Activated CD4-positive, alpha-beta T cell treated with anti-CD3 and anti-CD28 coated beads, Interleukin-2, Interleukin-6, amounts not matched to agents 100 ng/mL and 50 ng/mL, durations not matched to agents 16 hours and 8 hours (primary cell): ENCODE measurements at places on chromosomes 3 and 15.

DNA sequence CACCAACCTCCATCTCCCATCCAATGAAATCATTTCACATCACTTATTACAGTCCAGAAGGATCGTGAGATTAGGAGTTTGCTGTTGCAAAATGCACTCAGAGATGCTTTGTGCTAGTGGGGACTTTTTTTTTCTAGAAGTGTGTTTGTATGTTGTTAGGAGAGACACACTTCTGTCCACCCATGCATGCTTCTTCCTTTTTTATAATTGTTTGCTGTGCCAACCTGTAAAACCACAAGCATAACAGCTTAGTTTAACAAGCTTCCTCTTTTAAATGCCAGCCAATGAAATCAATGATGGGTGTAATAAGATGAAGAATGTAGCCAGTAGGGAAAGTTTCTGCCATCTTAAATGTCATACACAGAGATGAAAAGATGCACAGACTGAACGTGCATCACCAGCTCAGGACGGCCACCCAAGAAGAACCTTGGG, 305.6 kb upstream of the STT3B start:
- no peak for DNase-seq

DNA sequence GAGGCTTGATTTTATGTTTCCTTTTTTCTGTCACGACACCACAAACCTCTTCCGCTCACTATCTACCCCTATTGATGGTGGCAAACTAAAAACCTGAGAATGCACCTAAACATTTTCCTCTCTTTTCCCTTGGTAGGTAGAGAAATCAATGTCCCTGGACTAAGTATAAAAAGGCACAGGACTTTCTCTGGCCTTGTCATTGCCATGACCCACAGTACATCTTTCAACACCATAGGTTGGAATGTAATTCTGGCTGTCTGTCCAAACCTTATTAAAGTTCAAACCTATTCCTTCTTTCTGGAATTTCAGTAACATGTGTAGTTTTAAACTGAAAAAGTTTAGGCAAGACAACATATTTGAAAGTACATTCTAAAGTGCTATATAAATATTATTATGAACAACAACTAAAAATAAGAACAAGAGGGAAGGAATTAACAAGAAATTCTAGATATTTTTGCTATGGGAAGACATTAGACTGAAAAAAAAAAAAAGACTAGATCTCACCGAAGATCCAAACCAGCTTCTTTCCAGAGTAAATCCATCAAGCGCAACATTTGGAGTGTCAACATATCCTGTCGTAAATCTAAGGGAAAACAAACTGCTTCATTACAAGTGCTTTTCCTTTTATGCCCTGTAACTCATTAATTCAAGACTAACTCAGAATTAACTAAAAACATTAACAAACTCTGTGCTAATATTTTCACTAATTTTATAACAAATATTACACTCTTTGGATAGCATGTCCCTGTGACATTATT, 73.1 kb downstream of the FAIM start:
- DNase-seq, result no peak

GRCh38 chr15:84761607-84762131, 13.3 kb downstream of the ZNF592 start:
- DNase-seq, result peak; percentile 73

DNA sequence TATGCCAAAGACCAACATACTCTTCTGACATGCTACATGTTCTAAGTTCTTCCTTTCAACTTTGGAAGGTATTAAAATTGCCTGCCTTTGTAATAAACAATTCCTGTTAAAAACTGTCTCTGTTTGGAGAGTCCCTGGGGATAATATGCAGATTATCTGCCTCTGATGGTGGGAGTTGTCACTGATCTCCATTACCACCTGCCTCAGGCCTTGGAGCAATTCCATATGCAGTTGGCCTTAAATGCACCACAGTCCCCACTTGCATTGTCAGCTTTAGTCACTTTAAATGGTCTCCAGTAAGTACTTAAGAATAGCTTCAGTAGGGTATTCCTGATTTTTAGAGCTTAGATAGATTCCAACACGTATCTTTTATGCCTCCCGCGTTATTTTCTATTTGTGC, 121.1 kb upstream of the GOLIM4 start:
- DNase-seq, result no peak

GRCh38 chr3:128623762-128624176, 26.8 kb downstream of the RPN1 start:
- no peak for DNase-seq

GRCh38 chr3:100252001-100252400, 8.8 kb upstream of the TBC1D23 start:
- no peak for DNase-seq

GRCh38 chr3:124558991-124559845, 171.0 kb upstream of the UMPS start:
- no peak for DNase-seq

DNA sequence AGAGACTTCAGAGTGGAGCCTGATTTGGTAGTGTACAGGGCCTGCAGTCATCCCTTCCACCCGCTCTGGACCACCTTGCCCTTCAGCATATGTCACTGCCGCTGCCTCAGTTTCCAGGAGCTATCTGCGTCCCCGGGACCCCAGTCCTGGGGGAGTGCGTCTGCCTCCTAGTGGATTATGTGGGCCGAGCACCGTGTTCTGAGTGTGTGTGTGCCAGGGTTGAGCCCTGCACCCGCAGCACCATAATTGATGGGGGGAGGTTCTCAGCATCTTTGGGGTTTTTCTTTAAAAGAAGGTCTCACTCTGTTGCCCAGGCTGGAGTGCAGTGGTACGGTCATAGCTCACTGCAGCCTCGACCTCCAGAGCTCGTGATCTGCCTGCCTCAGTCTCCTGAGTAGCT, 33.6 kb downstream of the CD276 start:
- no peak for DNase-seq

DNA sequence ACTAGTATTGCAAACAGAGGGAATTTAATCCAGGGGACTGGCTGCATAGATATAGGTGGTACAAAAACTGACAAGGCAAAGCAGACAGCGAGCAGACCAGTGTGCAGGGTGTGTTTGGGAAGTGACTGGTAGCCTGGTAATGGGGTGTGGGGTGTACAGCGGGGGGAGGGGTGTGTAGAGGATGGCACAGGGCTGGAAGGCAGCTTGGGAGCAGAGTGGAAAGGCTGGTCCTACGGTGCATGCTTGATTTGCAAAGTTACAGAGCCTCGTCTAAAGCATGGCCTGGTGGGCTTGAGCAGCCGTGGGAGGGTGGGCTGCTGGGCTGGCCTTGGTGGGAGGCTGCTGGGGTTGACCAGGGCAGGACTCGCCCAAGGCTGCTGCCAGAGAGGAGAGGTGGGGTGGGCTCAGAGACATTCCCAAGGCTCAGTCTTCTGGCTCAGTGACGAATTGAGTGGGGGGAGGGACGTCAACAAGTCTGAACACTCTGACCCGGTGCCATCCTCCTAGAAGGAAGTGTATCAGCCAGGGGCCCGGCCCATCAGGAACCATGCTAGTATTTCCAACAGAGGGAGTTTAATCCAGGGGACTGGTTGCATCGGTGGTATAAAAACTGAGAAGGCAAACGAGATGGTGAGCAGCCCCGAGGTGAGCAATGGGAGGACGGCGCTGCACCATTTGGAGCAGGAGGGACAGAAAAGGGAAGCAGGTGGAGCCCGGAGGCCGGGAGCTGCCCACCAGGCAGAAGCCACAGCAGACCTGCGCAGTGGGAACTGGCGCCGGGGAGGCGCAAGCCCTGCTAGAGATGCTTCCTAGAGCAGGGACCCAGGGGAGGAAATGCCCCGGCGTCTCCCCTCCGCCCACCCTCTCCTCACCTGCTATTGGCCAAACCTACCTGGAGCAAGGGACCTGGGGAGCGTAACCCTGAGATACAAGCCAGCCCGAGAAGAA, 29.2 kb downstream of the CPN2 start:
- DNase-seq, result no peak

DNA sequence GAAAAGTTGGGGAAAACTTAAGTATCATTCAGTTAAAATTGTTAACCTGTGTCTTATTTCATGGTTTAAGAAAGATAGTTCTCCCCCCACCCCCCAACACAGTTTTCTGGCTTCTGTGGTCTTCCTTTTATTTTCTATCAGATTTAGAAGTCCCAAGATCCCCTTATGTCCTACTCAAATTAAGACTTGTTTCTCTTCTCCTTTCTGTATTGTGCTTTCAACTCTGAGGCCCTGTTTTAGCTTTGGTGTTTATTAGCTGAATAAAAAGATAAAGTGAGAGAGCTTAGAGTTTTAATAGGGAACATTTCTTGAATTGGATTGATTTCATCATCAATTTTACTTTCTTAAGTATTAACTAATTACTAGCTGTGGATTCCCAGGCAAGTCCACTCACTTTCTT, 62.6 kb downstream of the AKAP13 start:
- DNase-seq, result no peak

- DNase-seq, result no peak
These were observed 49.2 kb upstream of the CCR2 start for GRCh38 chr3:46304739-46305138.

- DNase-seq, result no peak
These were observed 15.1 kb downstream of the CTSH start for GRCh38 chr15:78929536-78930264.

- DNase-seq, result no peak
These were observed 329.9 kb upstream of the WNT5A start for GRCh38 chr3:55816794-55817576.

GRCh38 chr15:58361273-58361759, 70.5 kb upstream of the LIPC start:
- DNase-seq, result no peak

- DNase-seq, result peak; percentile 79
These were observed 43.6 kb downstream of the RLBP1 start for GRCh38 chr15:89177633-89178306.

GRCh38 chr3:145943952-145944351, 217.0 kb downstream of the PLOD2 start:
- no peak for DNase-seq

DNA sequence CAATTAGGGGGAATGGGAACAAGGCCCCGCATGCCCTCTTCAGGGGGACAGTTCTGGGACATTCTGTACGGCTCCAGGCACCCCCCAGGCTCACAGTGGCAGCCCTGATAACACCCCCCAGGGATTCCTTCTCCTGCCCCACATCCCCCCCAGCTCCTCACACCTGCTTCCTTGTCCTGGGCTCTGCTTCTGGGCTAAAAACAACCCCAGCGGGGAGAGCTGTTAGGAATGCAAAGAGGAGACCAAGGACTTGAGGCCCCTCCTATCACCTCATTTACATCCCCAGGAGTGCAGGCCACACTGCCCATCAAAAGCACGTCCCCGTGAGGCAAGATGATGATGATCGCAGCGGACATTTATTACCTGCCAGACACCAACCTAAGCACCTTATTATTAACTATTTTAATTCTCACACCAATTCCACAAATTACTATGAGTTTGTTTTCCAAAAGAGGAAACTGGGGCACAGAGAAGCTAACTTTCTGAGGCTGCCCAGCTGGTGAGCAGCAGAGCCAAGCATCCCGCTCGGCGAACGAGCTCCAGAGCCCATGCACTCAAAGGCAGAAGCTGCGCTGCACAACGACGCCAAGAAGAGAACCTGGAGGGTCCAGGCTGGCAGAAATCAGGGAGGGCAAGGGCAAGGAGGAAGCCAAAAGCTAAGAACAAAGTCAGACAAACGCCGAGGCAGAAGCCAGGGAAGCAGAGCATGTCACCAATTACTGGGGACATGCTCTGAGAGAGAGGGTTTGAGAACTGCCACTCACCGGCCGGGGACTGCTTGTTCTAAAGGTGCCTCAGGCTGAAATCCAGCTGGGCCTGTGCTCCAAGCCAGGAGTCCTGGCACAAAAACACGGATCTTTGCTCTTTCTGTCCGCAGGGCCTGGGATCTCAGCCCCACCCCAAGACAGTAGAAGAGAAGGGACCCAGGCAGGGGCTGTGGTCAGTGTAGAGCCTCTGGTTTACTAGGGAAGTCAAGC, 76.2 kb upstream of the NSMCE3 start:
- DNase-seq, result no peak

- DNase-seq, result peak; percentile 64
These were observed 17.7 kb downstream of the CRTAP start for GRCh38 chr3:33131331-33132018.

DNA sequence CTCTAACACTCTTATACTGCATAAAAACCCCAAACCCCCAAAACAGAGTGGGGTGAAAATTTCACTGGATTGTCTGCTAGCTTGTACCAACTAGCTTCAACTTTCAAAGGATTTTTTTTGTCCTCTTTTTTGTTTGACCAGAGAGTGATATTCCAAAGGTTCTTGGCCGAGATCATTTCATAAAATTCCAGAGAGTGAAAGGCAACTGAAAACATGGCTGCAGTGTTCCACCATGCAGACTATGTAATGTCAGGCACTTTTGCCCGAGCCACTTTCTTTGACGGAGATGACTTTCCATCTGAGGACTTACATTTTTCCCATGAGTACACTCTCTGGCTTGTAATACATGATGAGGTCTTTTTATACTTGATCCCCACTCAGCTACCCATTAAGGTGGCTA, 107.5 kb downstream of the TIGIT start:
- no peak for DNase-seq

DNA sequence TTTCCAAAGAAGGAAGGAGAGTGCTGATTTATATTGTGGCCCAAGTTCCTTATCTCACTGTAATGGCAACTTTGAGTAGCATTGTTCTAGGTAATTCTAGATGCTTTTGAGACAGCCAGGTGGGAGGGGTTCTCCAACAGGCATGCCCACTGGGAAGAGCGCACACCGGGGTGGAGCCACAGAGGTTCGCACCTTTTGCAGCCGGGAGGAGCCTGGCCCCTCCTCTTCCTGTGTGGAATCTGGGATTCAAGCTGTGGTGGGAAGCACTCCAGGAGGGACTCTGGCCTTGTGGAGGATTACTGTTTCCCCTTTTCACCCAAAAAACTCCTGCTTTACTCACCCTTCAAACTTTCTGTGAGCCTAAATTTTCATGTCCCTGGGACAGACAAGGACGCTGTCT, 53.1 kb downstream of the CFAP20DC start:
- DNase-seq, result no peak

GRCh38 chr3:32705232-32705631, 20.2 kb downstream of the CNOT10 start:
- DNase-seq, result no peak

GRCh38 chr3:177452831-177453450, 255.7 kb upstream of the TBL1XR1 start:
- no peak for DNase-seq

DNA sequence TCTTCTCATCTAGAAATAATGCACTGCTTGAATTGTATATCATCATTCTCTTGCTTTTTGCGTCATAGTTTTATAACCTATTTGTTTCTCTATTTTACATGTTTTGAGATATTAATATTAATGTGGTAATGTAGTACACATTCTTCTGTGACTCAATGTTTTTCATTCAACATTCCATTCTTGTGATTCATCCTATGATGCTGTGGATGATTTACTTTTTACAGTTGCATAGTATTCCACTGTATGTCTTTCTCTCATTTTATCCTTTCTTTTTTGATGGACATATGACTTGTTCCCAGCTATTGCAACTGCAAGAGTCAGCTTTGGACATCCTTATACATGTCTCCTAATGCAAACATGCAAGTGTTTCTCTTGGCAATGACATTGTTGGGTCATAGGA, 20.6 kb upstream of the VEPH1 start:
- no peak for DNase-seq

GRCh38 chr3:33314993-33315392, 37.8 kb downstream of the FBXL2 start:
- no peak for DNase-seq

- DNase-seq, result no peak
These were observed 228.1 kb upstream of the AZI2 start for GRCh38 chr3:28576614-28577200.
